DND-41 (cell line): ENCODE measurements at places on chromosomes 5 and 9.

GRCh38 chr5:125440905-125441304 is 694.5 kb upstream of the ZNF608 start:
- no peak for DNase-seq

DNA sequence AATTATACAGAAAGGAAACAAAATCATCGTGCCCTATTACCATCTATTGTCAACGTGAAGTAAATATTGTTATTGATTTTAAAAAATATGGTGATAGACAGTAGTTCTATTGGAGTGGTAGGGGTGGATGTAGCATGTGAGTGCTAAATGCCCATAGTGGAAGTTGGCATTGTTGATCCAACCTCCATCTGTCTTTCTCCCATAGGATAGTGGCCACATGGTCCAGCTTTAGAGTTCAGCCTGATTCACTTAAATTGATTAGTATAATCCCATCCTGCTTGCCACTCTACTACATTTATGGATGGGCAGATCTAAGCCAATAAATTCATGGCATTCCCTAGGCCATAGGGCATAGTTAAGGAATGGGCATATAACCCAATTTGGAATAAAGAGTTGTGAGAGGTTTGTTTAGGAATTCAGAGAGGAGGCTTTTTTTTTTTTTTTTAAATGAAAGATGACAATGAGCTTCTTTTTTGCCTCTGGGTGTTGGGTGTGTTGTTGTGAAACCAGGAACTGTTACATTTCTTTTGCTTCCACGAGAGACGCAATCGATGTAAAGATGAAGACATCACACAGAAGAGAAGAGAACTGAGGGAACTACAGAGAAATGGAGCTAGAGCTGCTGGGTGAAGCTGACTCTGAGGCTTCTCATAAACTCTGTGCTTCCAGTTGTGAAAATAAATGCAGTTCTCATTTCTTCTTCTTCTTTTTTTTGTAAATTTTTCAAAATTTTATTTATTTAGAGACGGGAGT is 12.5 kb upstream of the CHD1 start:
- no peak for DNase-seq

DNA sequence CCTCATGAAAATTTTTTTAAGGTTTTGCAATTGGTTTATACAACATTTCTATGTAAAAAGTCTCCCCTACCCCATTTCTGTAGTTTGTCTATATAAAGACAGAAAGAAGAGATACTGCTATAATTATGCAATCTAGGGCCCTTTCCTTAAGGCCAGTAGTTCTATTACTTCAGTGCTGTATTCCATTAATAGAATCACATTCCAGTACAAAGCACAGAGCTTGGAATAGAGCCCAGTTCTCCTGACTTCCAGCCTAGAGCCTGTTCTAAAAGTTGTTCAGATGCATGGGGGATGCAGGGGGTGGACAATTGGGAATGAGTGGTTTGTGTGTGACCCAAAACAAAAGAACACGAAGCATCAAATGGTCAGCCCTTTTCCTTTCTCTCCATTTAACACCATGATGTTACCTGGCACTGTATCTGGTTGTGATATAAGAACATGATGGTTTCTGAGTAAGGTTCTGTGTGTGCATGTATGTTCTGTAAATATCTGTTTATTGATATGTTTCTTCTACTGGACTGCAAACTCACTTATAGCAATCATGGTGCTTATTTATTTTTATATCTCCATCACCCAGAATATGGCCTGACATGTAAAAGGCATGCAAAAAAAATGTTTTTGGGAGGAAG is 8.2 kb upstream of the GRAMD2B start:
- no peak for DNase-seq

DNA sequence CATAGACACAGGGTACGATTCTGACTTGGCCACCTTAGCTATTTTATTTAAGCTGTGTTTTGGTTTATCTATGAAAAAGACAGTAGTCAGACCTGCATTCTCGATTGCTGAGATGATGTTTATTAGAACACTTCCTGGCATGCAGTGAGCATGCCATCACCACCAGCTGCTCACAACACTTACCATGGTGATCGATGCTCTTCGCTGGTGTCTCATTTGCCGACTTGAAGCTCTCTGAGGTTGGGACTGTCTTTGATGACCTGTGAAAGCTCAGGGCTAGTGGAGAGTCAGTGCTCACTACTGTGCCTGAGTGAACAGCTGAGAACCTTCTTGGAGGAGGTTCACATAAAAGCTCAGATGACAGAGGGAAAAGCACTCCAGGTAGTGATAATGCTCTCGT is 4.4 kb upstream of the C9orf153 start:
- no peak for DNase-seq

DNA sequence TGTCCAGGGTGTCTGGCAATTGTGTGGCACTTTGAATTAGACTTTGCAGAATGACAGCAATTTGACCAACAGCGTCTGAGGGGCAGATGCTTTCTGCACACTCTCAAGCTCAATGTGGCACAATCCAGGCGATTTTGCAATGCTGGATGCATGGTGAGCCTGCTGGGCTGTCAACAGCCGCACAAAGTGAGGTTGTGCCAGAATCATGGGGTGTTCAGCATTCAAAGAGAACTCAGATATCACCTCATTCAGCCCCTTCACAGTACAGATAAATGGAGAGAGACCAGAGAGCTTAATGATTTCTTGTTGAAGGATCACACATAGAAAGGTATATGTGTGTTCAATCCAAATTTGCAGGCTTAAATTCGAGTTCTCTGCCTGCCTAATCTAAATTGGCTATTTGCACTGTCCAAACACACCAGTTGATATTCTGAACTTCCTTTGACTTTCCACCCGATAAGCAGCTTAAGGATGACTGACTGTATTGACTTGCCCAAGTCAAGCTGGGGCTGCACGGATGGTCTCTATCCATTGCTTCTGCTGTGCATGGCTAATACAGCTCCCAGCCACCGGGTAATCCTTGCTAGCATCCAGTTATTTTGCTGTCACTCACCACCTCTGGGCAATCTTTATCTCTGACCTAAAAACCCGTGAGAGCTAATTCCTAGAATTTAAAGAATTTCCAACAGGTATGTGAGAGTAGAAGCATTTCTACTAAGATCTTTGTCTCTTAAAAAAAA is 157.9 kb upstream of the TAS2R1 start:
- no peak for DNase-seq

- DNase-seq, result no peak
Observed at GRCh38 chr5:619444-619843, 7.3 kb downstream of the CEP72 start.

DNA sequence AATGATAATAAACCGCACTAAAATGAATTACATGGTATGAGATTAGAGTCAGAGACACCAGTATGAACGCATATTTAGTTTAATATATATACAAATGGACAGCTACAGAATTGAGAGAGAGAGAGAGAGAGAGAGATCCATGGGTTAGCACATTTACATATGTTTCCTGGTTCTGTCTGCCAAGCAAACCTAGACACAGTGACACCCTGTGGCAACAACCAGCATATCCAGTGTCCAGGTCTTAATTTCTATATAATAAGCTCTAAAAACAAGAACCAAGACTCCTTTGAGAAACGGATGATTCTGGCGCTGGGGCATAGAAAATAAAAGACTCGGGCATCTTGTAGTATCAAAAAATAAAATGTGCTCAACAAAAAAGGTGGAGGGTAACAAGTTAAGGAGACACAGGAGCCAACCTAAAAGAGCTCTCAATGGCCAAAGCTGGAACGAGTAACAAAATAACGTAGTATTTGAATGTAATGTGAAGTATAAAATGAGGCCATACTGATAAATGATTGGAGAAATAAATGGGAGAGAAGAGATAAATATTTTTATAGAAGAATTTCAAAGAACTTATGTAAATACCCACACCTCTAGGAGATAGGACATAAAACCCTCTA is 84.5 kb downstream of the RFX3 start:
- peak; percentile 47 for DNase-seq

DNA sequence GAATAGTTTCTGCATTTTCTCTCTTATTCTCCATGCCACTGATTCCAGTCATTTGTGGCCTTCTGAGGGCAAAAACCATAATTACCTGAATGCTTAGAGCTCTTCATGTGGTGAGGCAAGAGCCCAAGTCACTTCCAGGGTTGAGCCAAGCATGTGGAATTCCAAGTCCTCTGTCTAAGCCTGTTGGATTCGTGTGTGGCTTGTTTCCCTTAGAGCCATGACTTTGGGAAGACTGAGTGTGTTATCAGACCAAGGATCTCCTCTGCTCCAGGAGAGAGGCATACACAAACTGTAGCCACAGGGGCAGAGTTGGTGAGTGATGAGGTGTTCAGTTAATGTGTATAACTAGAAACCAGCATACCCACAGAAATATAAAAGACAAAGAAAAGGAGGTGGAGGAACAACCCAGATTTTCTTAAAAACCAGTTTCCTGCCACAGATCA is 27.1 kb downstream of the SLC22A5 start:
- peak; percentile 41 for DNase-seq

- no peak for DNase-seq
Observed at GRCh38 chr5:32475334-32476097, 31.0 kb upstream of the ZFR start.

- DNase-seq, result no peak
Observed at GRCh38 chr5:11037080-11037479, 276.0 kb upstream of the DAP start.

DNA sequence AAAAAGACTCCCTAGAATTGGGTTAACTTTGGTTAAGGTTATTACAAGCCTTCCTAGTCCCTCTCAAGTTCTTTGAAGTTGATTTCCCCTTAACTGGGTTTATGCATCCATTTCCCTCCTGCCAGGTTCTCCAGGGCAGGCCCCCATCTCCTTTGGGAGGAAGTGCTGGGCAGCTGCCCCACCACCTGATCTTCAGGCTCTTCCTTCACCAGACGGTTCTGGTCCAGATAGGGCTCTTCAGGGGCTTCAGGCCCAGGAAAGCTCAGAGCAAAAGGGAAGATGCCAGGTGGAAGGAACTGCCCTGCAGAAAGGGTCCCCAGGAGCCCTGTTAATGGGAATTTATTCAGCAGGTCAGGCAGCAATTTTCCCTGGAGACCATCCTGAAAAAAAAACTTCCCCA is 2.1 kb downstream of the SMIM32 start:
- no peak for DNase-seq

- peak; percentile 66 for DNase-seq
Observed at GRCh38 chr9:129887334-129888292, 52.4 kb downstream of the USP20 start.

- no peak for DNase-seq
Observed at GRCh38 chr5:170408226-170408625, 19.1 kb upstream of the KCNMB1 start.

DNA sequence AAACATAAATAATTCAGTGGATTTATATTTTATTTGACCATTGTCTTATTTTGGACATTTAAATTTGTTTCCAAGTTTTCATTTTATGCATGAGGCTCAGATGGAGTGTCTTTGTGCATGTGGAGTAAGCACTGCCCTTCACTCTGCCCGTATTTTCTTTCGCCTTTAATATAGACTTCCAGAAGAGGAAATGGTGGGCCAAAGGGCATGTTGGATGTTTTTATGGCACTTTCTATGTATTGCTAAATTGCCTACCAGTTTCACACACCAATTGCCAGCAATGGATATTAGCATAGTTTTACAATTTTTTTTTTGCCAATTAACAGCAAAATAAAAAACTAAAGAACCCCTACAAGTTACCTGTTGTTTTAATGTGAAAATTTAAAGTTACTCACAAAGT is 38.4 kb downstream of the ZSWIM6 start:
- no peak for DNase-seq

GRCh38 chr5:154743812-154744211 is 11.4 kb upstream of the LARP1 start:
- no peak for DNase-seq

- DNase-seq, result no peak
Observed at GRCh38 chr5:42984307-42984706, 55.8 kb downstream of the ANXA2R start.

DNA sequence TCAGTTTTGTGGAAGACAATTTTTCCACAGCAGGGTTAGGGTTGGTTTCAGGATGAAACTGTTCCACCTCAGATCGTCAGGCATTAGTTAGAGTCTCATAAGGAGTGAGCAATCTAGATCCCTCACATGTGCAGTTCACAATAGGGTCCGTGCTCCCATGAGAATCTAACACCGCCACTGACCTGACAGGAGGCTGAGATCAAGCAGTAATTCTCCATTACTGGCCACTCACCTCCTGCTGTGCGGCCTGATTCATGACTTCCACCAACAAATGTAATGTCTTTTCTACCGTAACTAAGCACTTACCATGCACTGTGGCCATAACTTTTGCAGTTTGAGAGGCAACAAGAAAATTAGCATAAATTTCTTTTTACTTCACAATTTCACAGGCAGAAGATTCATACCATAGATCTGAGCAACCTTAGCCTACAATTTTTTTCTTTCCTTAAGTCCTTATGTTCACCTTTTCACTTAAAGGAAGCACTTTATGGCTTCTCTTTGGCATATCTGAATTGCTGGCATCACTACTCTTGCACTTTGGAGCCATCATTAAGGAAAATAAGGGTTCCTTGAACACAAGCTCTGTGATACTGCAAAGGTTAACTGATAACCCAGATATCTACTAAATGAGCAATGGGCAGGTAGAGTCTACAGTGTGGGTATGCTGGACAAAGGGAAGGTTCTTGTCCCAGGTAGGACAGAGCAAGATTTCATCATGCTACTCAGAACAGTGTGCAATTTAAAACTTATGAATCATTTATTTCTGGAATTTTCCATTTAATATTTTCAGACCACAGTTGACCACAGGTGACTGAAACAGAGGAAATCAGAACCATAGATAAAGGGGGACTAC is 83.0 kb upstream of the IFNK start:
- no peak for DNase-seq

- DNase-seq, result no peak
Observed at GRCh38 chr9:98081477-98082219, 25.1 kb downstream of the NANS start.

GRCh38 chr5:91417219-91417618 is 34.1 kb upstream of the ARRDC3 start:
- DNase-seq, result no peak

DNA sequence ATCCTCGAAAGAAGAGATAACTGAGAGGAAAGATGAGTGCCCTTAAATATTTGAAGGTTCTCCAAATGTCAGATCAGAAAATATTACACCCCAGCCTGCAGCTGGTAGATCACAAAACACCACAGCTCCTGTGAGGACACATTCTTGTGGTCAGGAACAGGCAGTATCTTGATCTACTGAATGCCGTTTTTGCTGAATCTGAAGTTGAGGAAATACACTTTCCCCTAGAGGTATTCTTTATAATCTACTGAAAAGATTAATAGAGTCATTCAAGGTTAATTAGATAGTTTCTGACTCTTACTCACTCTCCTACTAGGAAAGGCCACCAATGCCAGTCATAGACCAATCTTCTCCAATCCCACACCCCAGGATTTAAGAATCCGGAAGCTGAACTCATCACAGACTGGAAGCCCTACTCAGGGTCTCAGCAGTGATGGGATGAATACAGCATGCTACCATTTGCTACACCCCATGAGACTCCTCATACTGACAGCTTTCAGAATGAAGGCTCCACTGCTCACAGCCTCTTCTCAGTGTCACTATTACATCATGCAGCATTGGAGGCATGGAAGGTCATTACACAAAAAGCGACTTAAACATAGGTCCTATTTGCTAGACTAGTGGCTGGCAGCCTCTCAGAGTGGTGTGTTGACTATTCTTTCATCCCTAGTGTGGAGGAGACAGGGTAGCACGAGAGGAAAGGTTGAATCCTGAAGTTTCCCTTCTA is 143.9 kb upstream of the SLC1A3 start:
- DNase-seq, result peak; percentile 13

GRCh38 chr9:119898316-119898715 is 529.1 kb upstream of the BRINP1 start:
- no peak for DNase-seq

- DNase-seq, result no peak
Observed at GRCh38 chr5:97172227-97172626, 10.8 kb downstream of the RIOK2 start.
